ENCODE measurements at places on chromosomes 5 and 9. TPM values are rescaled to one million over a fixed set of nuclear protein-coding genes. Genes with fewer than 3 reads are reported as not detected.

Gene TICAM2
- 0.80 TPM for total RNA-seq

Gene PRXL2C
- 8.3 TPM for total RNA-seq

Gene SLC25A2
- 4.1 TPM for total RNA-seq

Gene PCDHB9
- total RNA-seq: 0.38 TPM

Gene PDGFRB
- total RNA-seq: 37.9 TPM

Gene RANBP3L
- not detected for total RNA-seq

Gene PIP5K1B
- total RNA-seq: 60.1 TPM

Gene INSYN2B
- total RNA-seq: not detected

Gene SLC1A3
- total RNA-seq: 1.8 TPM

Gene SPINK1
- 46.2 TPM for total RNA-seq

- DNase-seq: no peak
These were observed 227.8 kb upstream of the TRPM3 start for GRCh38 chr9:71349218-71349617.

- DNase-seq: no peak
These were observed 49.0 kb downstream of the CDO1 start for GRCh38 chr5:115767424-115767823.

DNA sequence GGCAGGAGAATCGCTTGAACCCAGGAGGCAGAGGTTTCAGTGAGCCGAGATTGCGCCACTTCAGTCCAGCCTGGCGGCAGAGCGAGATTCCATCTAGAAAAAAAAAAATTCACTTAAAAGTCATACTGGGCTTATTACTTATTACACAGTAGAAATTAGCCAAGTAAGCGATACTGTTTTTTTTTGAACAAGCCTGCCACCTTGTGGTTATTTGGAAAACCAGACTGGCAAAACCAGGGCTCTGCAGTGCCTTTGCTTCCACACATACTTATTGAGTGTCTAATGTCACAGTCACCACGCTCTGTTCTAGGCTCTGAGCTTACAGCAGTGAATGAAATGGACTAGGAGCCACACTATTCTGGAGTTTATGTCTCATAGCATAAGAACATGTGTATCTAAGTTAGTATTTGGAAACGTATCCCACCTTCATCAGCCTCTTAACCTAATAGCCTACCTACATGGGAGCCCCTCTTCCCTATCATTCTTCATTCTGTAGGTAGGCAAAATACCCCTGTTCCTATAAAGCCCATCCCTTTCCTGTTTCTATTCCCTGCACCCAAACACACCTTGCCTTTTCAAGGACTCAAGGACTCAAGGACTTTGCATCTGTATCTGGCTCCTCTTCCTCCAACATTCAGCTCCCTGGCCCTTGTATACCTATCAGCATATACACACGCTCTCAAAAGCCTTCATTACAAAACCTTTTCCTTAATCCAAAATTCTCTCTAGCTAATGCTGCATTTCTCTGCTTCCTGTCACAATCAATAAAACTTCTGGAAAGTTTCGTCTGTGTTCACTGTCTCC is 13.9 kb upstream of the BASP1 start:
- no peak for DNase-seq

DNA sequence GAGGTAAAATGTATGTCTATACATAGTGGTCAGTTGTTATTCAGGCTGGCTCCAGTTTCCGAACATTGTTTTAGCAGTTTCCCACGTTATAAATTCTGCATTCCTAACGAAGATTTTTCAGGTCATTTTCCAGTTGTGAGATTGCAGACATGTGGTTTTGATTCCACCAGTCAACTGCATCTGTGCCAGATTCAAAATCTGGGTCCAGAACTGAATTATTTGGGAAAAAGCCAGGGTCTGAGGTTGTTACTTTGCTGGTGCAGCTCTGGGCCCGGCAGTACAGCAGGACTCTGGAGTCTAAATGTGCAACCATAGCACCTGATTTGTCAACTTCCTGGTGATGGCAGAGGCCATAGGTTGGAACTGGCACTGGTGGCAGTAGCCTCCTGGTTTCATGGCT is 105.7 kb upstream of the MEGF10 start:
- DNase-seq: no peak

- DNase-seq: no peak
These were observed 1.1 kb downstream of the CPLX2 start for GRCh38 chr5:175872287-175873087.

DNA sequence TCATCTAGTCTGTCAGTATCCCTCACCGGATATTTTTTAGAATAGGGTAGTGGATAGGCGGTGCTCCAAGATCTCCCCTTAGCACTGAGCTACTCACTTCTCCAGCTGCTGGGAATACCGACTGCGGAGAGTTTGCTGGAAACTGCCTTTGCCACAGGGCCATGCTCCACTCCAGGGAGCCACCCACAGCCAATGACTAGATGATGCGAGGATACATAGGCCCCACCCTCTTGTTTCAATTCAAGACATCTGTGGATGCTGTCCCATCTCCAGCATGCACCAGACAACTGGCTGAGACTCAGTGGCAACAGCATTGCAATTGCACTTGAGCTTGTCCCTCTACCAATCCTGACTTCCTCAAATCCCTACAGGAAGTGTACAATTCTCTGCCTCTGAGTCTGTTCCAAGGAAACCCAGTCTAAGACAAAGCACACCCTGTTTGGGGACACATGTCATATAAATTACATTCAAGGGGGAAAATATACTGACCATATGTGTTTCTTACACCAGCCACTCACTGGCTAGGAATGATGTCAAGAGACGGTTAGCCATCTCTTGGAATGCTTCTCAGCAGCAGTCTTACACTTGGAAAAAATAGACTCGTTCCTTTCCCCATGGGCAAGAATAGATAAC is 312.6 kb upstream of the KIF2A start:
- DNase-seq: no peak

GRCh38 chr9:68782546-68782945 is 77.5 kb downstream of the PIP5K1B start:
- DNase-seq: no peak

- DNase-seq: no peak
These were observed 167.2 kb downstream of the HMHB1 start for GRCh38 chr5:143979044-143979690.

DNA sequence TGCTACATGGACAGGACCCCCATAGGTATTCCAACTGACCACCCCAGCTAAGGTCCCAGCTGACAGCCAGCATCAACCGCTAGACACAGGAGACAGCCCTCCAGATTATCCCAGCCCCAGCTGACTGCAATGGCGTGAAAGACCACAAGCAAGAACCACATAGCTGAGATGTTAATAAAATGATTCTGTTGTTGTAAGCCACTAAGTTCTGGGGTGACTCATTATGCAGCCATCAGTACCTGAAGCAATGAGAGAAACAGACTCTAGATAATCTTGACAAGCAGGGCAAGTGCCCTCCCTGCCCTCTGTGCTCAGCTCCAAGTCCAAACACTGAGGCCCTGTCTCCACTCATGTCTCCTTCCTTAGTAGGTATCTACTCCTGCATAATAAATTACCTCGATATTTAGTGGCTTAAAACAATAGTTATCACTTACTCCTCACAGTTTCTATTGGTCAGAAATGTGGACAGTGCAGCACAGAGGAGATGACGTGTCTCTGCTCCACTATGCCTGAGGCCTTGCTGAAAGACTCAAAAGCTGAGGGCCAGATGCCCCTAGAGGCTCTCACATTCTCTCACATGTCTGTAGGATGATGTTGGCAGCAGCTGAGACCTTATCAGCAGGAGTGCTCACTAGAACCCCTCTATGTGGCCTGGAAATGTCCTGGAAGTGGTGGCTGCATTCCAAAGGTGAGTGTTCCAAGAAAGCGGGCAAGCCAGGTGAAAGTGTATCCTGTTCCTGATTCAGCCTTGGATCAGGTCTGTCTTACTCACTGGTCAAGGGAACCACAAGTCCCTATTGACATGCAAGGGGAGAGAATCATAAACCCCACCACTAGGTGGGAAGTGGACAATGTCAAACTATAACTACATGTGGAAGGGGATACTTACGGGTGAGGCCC is 2.5 kb downstream of the MGAT1 start:
- DNase-seq: peak; percentile 74

GRCh38 chr9:35801328-35802128 is 10.1 kb downstream of the NPR2 start:
- DNase-seq: no peak

GRCh38 chr9:744790-745484 is 96.6 kb upstream of the DMRT1 start:
- DNase-seq: no peak

DNA sequence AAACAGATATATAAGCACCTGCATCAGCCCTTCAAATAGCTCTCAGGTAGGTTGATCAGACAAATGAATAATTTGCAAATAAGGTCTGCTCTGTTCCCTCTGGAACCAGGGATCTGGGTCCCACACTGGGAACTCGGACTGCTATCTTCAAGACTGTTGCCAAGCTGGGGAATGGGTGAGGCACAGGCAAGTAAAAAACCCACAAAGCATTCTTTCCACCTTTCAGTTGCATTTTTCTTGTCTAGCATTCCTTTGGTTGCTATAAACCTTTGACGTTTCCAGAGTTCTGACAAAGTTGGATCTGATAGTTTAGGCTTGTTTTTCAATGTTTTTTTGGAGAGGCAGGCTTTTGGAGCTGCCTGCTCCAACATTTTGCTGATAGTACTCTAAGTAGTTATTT is 20.1 kb downstream of the FBXL17 start:
- DNase-seq: no peak

DNA sequence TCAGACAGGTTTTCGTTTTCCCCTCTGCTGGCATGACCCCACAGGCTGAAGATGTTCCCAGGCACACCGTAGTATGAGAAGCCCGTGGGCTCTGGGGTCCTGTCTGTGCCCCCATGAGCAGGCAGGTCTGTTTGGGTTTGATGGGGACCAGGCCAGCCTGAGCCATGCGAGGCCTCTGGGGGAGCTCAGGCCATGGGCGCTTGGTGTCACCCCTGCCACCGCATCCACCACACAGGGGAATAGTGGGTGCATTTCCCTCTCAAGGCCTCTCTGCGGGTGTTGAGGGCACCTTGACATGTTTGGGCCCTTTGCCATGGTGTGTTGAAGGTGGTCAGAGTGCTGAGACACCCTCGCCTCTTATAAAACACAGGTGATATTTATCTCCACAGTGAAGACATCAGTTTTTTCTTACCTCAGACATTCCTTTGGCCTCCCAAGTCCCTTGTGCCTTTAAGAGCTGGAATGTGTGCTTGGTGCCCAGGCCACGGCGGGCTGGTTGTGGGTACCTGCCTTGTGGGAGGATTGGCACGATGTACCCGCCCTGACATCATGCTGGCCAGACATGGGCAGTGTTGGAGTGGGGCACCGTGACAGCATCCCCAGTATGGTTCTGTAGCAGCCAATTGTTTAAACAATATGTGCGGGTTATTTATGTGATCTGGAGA is 68.3 kb downstream of the WNK2 start:
- no peak for DNase-seq

GRCh38 chr9:5419987-5420386 is 17.7 kb downstream of the PLGRKT start:
- no peak for DNase-seq

- DNase-seq: no peak
These were observed 21.2 kb downstream of the MEGF9 start for GRCh38 chr9:120692901-120693699.

DNA sequence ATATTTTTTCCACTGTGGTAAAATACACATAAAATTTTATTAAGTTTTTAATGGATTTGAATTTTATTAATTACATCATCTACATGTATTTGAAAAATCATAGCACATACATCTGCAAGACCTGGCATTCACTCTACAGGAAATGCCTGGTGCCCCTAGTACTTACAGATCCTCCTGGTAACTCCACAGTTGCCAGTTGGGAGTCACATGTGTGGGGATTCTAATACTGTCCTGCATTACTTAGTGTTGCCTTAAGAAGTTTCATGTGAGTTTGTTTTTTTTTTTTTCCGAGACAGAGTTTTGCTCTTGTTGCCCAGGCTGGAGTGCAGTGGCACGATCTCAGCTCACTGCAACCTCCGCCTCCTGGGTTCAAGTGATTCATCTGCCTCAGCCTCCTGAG is 18.1 kb downstream of the KDM3B start:
- DNase-seq: no peak

- DNase-seq: no peak
These were observed 52.3 kb downstream of the SYK start for GRCh38 chr9:90853945-90854344.

- no peak for DNase-seq
These were observed 651.6 kb upstream of the RORB start for GRCh38 chr9:73845539-73845938.

- no peak for DNase-seq
These were observed 3.7 kb upstream of the ENTPD2 start for GRCh38 chr9:137057545-137057944.

GRCh38 chr5:172769616-172770373 is 1.2 kb downstream of the DUSP1 start:
- no peak for DNase-seq

DNA sequence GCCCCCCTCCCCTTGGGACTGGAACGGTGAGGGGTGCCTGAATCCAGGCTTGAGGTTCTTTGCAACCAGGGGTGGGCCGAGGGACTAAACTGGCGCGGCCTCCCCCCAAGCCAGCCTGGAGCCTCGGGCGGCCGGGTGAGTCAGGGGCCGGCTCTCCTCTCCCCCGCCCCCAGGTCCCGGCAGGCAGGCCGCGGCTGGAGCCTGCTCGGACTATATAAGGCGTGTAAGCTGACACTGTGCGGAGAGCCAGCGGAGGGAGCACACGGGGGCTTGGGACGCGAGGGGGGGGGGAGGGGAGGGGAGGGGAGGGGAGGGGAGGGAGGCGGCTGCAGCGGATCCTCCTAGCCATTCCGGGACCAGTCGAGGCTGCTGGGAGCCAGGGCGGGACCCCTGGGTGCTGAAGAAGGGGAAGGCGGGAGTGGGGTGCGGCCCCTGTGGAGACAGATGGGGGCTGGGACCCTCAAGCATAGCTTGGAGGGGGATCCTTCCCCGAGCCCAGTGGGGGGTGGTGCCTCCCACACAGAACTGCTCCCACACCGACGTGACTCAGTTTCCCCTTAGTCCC is 595 bp downstream of the PDLIM7 start:
- DNase-seq: peak; percentile 60

DNA sequence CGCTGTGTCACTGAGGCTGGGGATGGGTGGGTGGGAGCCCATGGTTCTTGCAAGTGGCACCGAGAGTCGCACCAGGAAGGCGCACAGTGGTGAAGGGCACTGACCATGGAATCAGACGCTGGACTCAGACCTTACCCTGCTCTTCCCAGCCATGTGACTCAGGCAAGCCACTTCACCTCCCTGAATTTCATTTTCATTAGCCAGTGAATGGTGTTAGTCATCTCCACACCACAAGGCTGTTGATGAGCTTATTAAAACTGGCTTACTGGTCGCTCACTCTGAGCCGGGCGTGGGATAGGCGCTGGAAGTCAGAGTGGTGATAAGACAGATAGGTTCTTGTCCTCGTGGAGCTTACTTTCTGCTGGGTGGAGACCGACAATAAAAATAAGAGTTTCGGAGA is 25.1 kb downstream of the FGF18 start:
- no peak for DNase-seq

- no peak for DNase-seq
These were observed 79.4 kb downstream of the SPTLC1 start for GRCh38 chr9:92035687-92036410.

GRCh38 chr5:83472213-83472507 is 616 bp downstream of the VCAN start:
- DNase-seq: no peak

DNA sequence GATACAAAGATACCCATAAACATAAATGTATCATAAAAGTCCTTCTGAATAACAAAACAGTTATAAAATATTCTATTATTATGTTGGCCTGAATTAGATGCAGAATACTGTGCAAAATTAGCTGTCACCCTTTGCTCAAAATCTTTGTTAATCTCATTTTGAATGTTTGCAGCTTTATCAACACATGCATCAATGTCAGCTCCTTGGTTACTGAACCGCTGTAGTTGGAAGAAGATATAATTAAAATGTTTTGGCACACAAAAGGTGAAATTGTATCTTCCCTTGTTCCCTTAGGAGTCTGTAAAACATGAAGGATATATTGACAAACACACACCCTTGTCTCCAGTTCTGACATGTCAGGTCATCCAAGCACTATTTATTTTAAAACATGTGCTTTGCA is 146.3 kb upstream of the POU5F2 start:
- DNase-seq: no peak

All from Peyer's patch (tissue), 4 donors.